Psoas muscle (tissue), 8 donors: ENCODE measurements at places on chromosomes 2 and 18. TPM values are rescaled to one million over a fixed set of nuclear protein-coding genes. Genes with fewer than 3 reads are reported as not detected.

SCRN3 gene
- total RNA-seq = 28.1 TPM

IL1B gene
- total RNA-seq = 0.28 TPM

SMCHD1 gene
- 22.6 TPM for total RNA-seq

GRCh38 chr18:79684283-79684631, 4.7 kb downstream of the CTDP1 start:
- no peak overlapping the region for H3K4me3 ChIP-seq
- no peaks in the 10 kb centered on the region for H3K27me3 ChIP-seq
- no peaks in the 10 kb centered on the region for H3K36me3 ChIP-seq
- no peak for DNase-seq
- peaks cover 14% of the 10 kb centered on the region for H3K4me1 ChIP-seq

DNA sequence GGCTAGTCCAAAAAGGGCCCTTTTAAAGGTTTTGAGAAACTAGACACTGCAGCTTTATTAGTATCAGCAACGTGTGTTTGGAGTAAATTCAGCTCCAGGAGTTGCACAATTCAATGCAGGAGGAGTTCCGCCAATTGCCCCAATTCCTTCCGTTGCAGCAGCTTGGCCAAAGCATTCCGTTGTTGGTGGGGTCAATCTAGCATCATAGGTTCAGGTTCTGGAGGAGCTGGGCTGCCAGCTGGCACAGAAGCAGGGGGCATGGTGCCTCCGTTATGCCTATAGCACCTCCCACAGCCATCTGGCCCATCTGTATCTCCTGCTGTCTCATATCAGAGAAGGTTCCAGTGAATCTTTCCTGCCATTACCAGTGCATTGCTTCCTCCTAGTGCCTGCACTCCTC, 55.4 kb downstream of the REL start:
- H3K36me3 ChIP-seq = no peaks in the 10 kb centered on the region
- H3K4me3 ChIP-seq = no peak overlapping the region
- no peaks in the 10 kb centered on the region for H3K27me3 ChIP-seq
- no peak for DNase-seq
- peaks cover 11% of the 10 kb centered on the region for H3K4me1 ChIP-seq

- H3K4me3 ChIP-seq = no peak overlapping the region
- no peaks in the 10 kb centered on the region for H3K27me3 ChIP-seq
- no peak for DNase-seq
- no peaks in the 10 kb centered on the region for H3K4me1 ChIP-seq
- H3K36me3 ChIP-seq = no peaks in the 10 kb centered on the region
Observed at GRCh38 chr2:112916145-112916571, 5.2 kb downstream of the IL37 start.

GRCh38 chr18:6891788-6892187, 162.3 kb downstream of the ARHGAP28 start:
- H3K27ac ChIP-seq = no peak overlapping the region
- no peaks in the 10 kb centered on the region for H3K27me3 ChIP-seq

LIMS4 gene
- 1.6 TPM for total RNA-seq

DNA sequence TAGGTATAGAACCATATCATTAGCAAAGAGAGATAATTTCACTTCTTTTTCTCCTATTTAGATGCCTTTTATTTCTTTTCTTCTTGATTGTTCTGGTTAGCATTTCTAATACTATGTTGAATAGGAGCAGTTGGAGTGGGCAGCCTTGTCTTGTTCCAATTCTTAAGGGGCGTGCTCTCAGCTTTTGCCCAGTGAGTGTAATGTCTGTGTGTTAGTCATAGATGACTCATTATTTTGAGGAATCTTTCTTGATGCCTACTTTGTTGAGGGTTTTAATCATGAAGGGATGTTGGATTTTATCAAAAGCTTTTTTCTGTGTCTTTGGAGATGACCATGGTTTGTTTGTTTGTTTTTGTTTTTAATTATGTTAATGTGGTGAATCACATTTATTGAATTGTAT, 1453.1 kb upstream of the SLC39A10 start:
- H3K27ac ChIP-seq = no peak overlapping the region
- no peaks in the 10 kb centered on the region for H3K36me3 ChIP-seq

SEPTIN10 gene
- total RNA-seq = 26.6 TPM

DNA sequence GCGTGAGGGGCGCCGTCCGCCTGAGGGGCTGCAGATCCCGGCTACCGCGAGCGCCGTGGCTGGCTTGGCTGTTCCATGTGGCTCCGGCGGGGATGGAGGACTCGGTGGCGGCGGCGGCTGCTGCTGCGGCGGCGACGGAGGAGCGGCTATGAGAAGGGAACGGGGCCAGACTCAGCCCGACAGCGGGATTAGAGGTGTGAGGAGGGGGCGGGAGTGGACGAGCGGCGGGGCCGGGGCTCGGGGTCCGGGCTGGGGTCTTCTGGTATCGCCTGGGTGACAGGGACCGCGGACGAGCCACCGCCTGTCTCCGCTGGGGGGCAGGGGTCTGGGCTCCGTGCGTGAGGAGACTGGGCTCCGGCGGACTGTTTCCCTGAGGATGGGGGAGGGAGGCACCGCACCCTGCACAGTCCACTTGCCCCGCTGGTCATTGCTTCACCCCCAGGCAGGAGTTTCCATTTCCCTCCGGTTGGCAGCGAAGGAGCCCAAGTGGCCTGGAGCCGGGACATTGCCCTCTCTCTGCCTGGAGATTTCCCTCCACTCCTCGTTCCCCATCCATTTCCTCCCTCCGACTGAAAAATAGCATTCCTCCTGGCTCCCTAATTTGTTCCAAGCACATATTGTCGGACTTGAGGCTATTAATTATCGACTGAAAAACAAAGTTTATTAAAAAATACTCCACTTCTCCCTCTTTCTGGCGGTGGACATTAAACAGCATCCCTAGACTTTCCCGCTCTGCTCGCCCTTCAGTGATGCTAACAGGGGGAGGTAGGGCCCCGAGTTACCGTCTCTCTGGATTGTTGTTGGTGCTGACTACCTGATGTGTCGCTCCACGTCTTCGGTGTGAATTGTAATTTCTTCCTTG, 577 bp downstream of the EHBP1 start:
- peak overlapping the region; percentile 77 for H3K4me3 ChIP-seq
- H3K36me3 ChIP-seq = no peaks in the 10 kb centered on the region
- H3K27ac ChIP-seq = peak overlapping the region; percentile 81
- peak; percentile 74 for DNase-seq
- peaks cover 25% of the 10 kb centered on the region for H3K4me1 ChIP-seq

ASAP2 gene
- total RNA-seq = 2.5 TPM

CNDP1 gene
- not detected for total RNA-seq

PKDCC gene
- 159 TPM for total RNA-seq
